ENCODE measurements at places on chromosomes 1 and 21.

- no peak for DNase-seq
Measured at GRCh38 chr21:38989379-38989744, 183.6 kb downstream of the ETS2 start.

DNA sequence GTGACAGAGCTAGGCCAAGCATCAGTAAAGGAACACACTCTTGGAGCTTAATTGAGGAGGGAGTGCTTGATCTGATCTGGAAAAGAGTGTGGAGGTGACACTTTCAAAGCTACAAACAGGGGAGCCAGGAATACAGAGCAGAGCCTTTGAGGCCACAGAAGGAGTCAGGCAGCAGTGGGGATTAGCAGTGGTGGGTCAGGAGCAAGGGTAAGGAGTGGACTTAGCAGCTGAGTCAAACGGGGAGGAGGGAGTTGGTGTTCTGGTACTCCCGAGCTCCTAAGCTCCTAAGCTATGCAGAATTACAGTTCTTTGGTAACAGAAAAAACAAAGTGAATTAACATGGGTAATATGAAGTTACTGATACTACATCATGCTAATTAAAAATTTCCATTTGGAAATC, 14.5 kb downstream of the RAB4A start:
- DNase-seq = no peak

GRCh38 chr1:1883092-1883873, 7.6 kb downstream of the GNB1 start:
- DNase-seq = no peak

DNA sequence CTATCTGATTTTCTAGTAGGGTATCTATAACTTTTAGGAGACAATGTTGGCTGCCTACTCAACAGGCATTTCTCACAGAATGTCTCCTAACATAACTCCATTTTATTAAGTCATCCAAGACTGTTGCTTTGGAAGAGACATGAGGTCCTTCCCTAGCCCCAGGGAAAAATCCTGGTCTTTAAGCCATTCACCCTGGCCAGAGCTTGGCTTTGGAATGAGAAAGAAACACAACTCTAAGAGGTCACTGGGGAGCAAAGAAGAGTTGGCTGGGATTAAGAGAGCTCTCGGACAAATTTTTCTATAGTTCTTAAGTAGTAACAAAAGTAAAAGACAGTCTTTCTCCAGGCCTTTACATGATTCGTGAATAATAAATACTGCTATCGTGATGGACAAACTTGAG, 57.9 kb downstream of the PCNX2 start:
- no peak for DNase-seq

GRCh38 chr1:231419738-231420298, 2.3 kb downstream of the EGLN1 start:
- DNase-seq = no peak

DNA sequence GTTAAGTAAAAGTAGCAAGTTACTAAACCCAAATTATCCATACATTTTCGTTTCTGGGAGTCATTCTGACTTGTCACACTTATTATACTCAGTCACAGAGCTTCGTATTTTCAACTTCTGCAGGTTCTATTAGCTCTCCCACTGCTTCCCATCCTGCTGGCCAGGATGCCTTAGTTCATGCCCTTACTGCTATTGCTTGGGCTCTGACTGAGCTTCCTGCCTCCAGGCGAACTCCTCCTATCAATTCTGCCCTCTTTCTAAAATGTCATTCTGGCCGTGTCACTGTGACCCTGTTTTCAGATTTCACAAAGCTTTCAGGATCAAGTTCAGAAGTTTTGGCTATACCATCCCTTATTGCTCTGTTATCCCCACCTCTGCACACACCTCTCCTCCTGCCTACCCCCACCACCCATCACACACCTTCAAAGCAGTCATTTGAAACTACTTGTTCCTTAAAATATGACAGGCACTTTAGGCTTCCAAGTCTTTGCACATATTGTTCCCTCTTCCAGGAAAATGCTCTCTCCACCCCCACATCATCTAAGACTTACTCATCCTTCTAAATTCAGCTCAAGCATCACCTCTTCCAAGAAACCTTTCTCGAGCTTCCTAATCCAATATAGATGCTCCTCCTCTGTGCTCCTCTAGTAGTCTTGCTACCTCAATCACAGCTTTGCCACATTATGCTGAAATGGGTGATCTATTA, 278.0 kb downstream of the BRINP2 start:
- DNase-seq = no peak

- no peak for DNase-seq
Measured at GRCh38 chr1:157157501-157158190, 19.5 kb upstream of the ETV3 start.

DNA sequence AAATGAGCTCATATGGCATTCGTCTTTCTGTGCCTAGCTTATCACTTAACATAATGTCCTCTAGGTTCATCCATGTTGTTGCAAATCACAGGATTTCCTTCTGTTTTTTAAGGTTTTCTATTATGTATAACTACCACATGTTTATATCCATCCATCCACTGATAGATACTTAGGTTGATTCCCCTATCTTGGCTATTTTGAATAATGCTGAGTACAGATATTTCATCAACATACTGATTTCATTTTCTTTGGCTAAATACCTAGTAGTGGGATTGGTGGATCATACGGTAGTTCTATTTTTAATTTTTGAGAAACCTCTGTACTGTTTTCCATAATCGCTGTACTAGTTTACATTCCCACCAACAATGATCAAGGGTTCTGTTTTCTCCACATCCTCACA, 45.0 kb downstream of the GORAB start:
- DNase-seq = no peak

DNA sequence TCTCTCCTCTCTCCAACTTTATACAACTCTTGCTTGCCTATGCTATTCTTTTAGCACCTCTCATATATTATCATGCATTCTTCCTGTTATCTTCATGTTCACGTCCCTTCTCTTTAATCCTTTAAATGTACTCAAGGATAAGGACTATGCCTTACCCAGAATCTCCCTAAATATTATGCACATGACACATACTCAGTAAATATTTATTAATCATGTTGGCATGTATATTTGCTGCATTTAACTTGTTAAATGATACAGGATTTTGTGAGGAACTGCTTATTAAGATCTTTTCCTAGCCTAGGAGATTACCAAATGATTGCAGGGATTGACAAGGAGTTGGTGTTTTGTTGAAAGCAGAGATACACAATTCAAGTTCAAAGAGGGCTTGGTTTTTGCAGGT, 109.4 kb downstream of the RGS2 start:
- no peak for DNase-seq

DNA sequence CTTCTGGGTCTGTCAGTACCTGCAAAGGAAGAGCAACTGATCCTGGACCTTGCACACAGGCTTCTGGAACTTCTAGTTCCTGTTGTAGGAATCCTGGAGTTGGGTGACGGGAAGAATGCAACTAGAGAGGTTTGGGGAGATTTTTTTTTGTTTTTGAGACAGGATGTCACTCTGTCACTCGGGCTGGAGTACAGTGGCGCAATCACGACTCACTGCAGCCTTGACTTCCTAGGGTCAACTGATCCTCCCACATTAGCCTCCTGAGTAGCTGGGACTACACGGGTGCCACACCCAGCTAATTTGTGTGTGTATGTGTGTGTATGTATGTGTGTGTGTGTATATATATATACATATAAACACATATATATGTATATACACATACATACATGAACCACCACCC, 18.8 kb downstream of the ENTREP3 start:
- no peak for DNase-seq

GRCh38 chr1:32335790-32336590, at the start of gene MARCKSL1:
Gene MARCKSL1 (minus strand): TSS chr1:32336233. CDS start chr1:32336033, 200 bp downstream.
- peak; percentile 78 for DNase-seq

GRCh38 chr1:201036188-201036842, 12.8 kb upstream of the KIF21B start:
- DNase-seq = no peak

- DNase-seq = no peak
Measured at GRCh38 chr21:8993943-8994639, 1527.3 kb upstream of the TPTE start.

GRCh38 chr1:65791801-65792668, 660 bp upstream of the PDE4B start:
- DNase-seq = no peak

- DNase-seq = no peak
Measured at GRCh38 chr1:9249534-9250410, 15.2 kb downstream of the H6PD start.

GRCh38 chr1:66373157-66373591, 160.8 kb upstream of the SGIP1 start:
- no peak for DNase-seq

- DNase-seq = no peak
Measured at GRCh38 chr1:244087611-244088010, 36.5 kb downstream of the ZBTB18 start.

- DNase-seq = no peak
Measured at GRCh38 chr21:15279482-15279881, 214.7 kb upstream of the NRIP1 start.

DNA sequence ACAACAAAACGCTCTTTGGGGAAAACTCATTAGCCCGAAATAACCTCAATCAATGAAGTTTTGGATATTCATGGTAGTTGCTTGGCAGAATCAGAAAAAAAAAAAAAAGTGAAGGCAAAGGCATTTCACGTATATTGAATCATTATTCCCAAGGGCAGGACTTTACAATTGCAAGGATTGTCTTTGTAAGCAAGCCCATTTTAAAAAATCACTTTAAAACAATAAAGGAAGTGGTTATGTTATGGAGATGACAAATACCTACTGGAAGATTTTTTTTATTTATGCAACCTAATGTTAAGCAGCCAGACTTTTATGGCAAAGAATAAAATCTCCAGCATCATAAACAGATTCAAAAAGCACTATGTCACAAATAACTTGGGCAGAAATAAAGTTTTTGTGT, 9.3 kb downstream of the GJB4 start:
- no peak for DNase-seq

DNA sequence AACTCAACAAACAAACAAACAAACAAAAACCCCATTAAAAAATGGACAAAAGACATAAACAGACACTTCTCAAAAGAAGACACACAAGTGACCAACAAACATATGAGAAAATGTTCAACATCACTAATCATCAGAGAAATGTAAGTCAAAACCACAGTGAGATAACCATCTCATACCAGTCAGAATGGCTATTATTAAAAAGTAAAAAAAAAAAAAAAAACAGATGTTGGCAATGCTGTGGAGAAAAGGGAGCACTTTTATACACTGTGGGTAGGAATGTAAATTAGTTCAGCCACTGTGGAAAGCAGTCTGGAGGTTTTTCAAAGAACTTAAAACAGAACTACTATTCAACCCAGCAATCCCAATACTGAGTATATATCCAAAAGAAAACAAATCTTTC, 94.7 kb downstream of the PLPP3 start:
- no peak for DNase-seq

GRCh38 chr21:26593800-26594199, 20.7 kb upstream of the CYYR1 start:
- no peak for DNase-seq

- DNase-seq = no peak
Measured at GRCh38 chr1:21662426-21663247, 6.5 kb downstream of the RAP1GAP start.

- DNase-seq = no peak
Measured at GRCh38 chr1:93734999-93735398, 53.4 kb upstream of the BCAR3 start.

DNA sequence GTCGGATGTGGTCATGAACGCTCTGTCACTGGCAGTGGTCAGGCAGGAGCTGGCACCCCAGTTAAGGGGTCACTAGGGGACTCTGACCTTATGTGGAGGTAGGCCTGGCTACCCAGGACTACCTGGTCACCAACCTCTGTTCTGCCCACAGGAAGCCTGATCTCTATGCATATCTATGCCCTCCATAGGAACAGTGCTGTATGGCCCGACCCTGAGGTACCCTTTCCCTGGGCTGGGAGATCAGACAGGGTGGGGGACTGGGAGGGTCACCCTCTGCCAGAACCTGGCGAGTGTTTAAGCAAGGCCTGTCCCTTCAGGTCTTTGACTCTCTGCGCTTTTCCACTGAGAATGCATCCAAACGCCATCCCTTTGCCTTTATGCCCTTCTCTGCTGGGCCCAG, 19.0 kb downstream of the CYP4B1 start:
- no peak for DNase-seq

- DNase-seq = no peak
Measured at GRCh38 chr21:39022863-39023693, 160.2 kb downstream of the PSMG1 start.

DNA sequence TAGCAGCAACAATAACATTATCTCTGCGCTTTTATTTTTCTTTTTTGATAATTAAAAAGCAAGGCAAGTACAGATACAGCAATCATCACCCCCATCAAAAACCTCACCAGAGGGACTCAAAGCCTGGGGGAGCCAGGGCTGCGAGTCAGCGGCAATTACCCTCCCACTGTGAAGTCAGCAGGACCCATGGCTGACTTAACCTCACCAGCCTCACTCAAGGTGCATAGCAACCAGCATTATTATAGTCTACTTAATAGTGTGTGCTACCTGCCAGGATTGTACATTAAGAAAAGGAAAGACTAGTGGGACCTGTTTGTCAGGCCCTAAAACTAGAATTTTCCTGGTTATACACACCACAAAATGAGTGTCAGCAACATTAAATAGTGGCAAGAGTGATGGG, 28.9 kb upstream of the SERBP1 start:
- DNase-seq = no peak

GRCh38 chr1:236685917-236686814, at the start of gene ACTN2:
Gene ACTN2 (plus strand): TSS chr1:236686499. CDS start chr1:236686674, 175 bp downstream.
- peak; percentile 10 for DNase-seq

- no peak for DNase-seq
Measured at GRCh38 chr21:42031816-42032215, 21.7 kb upstream of the ZBTB21 start.

DNA sequence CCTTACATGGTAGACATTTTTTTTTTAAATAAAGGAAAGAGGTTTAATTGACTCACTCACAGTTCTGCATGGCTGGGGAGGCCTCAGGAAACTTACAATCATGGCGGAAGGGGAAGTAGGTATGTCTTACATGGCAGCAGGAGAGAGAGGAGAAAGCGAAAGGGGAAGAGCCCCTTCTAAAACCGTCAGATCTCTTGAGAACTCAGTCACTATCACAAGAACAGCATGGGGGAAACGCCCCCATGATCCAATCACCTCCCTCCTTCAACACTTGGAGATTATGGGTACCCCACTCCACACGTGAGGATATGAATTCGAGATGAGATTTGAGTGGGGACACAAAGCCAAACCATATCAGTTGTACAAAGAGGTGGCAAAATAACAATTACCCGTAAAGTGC, 301.7 kb downstream of the GRIK1 start:
- no peak for DNase-seq

DNA sequence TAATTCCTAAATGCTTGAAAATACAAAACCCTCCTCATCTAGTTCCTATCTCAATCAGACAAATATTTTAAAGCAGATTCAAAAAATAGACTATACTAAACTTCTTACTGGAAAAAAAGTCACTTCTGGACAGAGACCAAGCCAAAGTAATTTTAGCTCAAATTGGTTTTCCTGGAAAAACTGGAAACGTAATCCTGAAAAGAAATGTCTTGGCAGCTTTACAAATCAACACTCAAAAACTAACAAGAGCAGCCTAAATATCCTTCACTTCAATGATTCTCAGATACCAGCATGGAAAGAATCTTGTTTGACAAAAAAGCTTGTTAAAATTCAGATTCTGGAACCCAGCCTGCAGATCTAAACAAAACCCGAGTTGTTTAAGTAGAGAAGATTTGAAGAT, 9.1 kb upstream of the GPR88 start:
- DNase-seq = no peak
